Gastroesophageal sphincter (tissue), 4 donors: ENCODE measurements at places on chromosomes 5 and 9. TPM values are rescaled to one million over a fixed set of nuclear protein-coding genes. Genes with fewer than 3 reads are reported as not detected.

- no peak for ATAC-seq
Observed at GRCh38 chr5:59767681-59768151, 125.8 kb downstream of the PDE4D start.

GRCh38 chr5:67255881-67256280 lies 59.3 kb upstream of the CD180 start:
- peak; percentile 16 for ATAC-seq

DNA sequence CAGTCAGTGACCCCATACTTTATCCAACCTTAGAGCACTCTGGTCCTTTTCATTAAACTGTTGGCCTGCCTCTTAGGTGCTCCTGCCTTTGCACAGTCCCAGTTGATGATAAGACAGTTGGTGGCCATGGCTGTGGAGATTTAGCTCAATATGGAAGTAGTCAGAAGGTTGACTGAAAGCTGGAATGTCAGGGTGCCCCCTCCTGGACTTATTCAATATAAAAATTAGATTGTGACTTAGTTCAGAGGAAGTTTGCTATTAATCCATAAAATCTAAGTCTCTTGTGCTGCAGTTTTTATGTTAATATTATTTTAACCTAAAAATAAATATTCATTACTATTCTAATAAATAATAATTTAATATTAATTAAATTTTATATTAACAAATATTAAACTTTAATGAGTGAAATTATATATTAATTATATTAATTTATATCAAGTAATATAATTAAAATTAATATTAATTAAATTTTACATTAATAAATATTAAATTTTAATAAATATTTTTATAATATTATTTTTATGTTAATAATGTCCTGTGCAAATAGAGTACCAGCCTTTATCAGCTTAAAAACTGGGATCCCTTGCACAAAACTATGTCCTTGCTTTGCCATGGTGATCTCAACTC lies 77.7 kb upstream of the ADAMTSL1 start:
- no peak for ATAC-seq

Gene LRRTM2
- total RNA-seq = 0.87 TPM

Gene CAMK4
- total RNA-seq = 5.0 TPM

Gene UNC13B
- 29.6 TPM for total RNA-seq

DNA sequence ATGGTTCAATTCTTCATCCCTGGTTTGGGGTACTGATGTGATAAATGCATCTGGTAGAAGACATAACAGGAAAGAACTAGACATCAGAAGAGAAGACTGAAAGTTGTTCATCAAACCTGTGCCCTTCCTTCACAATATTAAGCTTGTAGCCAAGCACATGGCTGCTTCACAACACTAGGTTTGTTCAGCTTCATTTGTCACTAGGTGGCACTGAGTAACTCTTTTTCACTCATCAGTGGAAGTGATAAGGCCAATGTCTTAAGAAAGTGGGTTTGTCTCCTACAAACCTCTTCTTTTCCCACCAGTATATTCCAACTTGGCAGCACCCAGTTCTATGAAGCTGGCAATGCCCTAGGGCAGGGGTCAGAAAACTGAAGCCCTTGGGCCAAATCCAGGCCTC lies 26.9 kb downstream of the ZNF484 start:
- no peak for ATAC-seq

DNA sequence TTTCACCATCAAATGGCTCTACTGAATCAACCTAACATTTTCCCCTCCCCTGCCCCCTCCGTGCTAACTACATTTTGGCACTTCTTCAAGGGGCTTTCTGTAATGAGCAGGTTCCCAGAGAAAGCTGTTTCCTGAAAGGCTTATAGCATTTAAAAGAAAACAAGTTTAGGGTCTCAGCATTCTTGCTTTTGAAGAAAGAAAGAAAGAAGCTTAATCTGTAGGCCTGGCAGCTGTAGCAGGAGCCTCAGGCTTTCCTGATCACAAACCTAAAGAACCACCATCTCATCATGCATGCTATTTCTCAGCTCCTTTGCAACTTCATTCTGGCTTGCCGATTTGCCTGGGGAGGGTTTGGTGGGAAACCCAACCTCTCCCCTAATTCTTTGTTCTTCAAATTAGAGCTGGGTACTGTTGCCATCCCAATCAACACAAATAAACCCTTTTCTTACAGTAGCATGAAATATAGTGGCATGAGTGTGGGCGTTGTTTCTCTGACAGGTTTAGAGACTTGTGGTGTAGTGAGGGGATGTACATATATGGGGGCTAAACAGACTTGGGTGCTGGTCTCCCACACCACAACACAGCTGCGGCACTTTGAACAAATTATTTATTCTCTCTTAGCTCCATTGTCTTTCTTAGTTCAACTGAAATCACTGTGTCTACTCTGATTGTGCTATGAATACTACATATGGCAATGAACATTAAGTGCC lies 160.5 kb upstream of the TNC start:
- no peak for ATAC-seq

Gene SLCO6A1
- total RNA-seq = not detected

GRCh38 chr5:10949856-10950630 lies 189.0 kb upstream of the DAP start:
- ATAC-seq = no peak

- ATAC-seq = no peak
Observed at GRCh38 chr5:107485184-107485583, 185.6 kb downstream of the EFNA5 start.

Gene SLC6A19
- not detected for total RNA-seq

Gene PTPN3
- 1.2 TPM for total RNA-seq

DNA sequence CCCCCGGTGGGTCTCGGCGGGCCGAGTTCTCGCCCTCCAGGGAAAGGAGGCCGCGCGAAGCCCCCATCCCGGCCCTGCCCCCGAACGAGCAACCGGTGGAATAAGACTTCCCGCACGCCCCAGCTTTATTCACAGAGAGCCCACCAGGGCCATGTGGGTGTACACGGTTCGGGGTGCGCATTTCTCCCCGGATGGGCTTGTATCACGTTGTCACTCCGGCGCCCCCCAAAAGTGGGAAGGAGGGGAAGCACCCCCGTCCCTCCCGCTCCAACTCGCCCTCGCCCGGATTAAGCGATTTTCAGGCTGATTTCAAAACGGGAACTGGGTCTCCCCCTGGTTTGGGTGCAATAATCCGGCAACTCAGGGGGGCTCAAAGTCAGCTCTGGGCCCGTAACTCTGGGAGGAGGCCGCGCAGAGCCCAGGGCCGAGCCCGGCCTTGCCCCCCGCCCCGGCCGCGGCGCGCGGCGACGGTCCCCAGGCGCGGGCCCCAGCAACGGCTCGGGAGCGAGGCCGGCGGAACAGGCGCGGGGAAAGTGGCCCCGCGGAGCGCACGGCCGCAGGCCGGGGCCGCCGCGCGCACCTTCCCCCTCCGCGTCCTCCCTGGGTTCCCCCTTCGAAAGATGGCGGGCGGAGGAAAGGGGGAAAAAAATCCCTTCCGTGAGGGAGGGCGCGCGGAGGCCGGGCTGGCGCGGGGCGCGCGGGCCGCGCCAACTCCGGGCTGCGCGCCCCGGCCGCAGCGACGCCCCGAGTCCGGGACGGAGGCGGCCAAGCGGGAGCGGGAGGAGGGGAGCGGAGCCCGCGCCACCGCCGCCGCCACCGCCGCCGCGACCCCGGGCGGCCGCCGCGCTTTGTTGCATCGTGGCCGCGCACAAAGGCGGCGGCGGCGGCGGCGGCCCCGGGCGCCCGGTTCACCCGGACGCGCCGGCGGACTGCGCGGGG lies 644 bp downstream of the BRD3 start:
- ATAC-seq = peak; percentile 26

GRCh38 chr5:38576442-38576841 lies 20.0 kb upstream of the LIFR start:
- ATAC-seq = no peak

Gene ARL14EPL
- total RNA-seq = not detected

GRCh38 chr5:16025681-16026080 lies 153.9 kb downstream of the MARCHF11 start:
- ATAC-seq = no peak

DNA sequence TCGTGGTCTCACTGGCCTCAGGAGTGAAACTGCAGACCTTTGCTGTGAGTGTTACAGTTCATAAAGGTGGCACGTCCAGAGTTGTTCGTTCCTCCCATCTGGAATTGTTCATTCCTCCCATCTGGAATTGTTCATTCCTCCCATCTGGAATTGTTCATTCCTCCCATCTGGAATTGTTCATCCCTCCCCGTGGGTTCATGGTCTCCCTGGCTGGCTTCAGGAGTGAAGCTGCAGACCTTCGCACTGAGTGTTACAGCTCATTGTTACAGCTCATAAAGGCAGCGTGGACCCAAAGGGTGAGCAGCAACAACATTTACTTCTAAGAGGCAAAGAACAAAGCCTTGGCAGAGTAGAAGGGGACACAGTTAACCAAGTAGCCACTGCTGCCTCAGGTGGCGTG lies 69.1 kb downstream of the GCNT1 start:
- no peak for ATAC-seq

Gene SLC6A3
- not detected for total RNA-seq

DNA sequence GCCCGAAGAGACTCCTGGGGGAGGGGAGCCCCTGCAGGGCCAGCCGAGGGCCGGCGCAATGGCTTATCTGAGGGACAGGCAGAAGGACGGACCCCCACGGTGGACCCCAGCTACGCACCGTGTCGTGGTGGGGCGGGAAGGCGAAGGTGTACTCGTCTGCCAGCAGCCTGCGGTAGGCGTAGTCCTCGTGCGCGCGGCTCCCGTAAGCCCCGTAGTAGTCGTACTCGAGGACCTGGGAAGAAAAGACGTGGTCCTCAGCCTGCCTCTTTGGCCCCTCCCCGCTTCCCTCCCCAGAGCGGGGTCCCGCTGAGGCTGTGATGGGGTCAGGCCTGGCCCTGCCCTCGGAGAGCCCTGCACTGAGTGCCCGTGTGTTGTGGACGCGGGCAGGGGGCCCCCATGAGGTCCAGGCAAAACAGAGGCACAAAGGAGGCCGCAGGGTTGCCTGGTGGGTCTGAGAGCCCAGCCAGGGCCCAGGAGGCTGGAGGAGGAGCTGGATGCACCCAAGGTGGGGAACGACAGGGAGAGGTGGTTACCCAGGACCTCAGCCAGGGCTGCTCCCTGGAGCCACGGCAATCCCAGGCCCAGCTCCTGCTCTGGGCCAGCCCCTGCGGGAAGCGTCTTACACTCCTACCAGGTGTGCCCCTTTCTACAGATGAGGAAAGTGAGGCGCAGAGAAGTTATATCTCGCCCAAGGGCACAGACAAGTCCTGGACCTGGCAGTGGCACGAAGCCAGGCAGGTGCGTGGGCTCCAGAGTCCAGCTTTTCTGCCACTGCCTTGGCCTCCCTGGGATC lies 35.2 kb downstream of the SARDH start:
- ATAC-seq = peak; percentile 29

GRCh38 chr5:125346316-125346715 lies 599.9 kb upstream of the ZNF608 start:
- ATAC-seq = no peak

DNA sequence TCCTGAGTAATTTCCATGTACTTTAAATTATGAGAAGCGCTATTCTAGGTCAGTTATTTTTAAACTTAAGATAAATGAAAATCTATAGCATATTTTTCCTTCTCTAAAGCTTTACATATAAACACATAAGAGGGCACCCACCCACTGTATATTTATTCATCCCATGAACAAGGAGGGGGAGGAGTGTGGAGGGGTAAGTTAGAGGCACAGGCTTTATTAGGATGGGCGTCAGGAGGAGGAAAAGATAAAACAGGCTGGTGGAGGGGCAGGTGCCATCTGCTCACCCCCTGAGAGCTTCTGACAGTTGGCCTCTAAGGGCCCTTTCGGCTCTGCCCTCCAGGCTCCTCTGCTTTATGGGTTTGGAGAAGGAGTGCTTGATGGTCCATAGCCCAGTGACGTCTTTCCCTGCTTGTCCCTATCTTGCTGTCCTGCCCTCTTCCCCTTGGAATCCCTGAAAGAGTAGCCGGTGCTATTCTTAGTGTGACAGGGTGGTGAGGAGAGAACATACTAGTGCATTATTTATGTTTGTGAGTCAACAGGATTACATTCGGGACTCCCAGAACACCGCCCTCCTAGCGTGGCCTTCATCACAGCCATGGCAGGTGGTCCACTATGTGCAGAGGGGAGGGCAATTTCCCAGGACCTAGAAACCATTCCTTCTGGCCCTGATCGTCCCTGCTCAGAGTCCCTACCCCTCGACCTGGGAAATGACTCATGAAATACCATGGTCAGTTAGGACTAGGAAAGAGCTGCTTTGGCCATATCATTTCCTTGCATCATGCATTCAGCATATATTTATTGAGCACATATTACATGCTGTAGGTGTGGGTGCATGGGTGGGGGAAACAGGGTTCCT lies 7.9 kb upstream of the SYNPO start:
- ATAC-seq = no peak

DNA sequence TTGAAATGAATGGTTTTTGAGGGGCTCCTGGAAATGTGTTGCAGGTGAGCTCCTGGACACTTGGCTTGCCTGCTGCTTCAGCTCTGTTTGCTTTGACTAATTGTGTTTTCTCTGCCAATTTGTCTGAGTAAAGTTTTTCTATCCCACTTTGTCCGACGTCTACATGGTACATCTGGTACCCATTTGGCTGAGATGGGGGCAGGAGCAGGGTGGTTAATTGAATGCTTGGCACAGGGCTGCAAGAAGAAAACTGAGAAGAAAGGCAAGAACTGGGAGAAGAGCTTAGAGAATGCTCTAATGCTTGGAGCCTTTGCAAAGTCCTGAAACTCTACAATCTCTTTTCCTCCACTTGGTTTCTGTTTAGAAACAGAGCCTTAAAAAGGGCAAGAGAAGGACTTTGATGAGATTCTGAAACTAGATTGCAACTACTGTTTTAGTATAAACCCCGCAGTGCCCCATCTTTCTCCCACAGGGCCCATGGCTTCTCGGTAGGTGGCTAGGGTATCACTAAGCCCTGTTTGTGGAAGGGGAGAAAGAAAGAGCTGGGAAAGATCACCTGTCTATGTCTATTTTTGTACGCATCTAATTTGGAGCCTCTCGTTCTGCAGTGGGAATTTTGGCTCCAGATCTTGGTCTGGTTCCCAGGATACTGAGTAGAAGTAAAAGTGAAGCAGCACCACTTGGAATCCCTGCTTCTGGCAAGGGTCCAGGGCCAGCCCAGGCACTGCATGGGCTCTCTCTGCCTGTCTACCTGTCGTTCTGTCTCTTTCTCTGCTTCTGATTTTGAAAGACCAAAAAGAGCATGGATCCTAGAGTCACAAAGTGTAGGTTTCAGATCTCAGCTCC lies 214.4 kb downstream of the SEMA6A start:
- ATAC-seq = peak; percentile 55

Gene NACC2
- total RNA-seq = 209 TPM

Gene MELK
- total RNA-seq = 0.13 TPM

Gene SMIM32
- total RNA-seq = not detected

- no peak for ATAC-seq
Observed at GRCh38 chr5:176418251-176418650, 1.9 kb upstream of the CLTB start.

GRCh38 chr5:61620699-61621182 lies 288.7 kb downstream of the ZSWIM6 start:
- peak; percentile 62 for ATAC-seq

Gene REEP5
- 69.7 TPM for total RNA-seq

GRCh38 chr9:98660541-98660940 lies 48.2 kb downstream of the GABBR2 start:
- ATAC-seq = no peak

DNA sequence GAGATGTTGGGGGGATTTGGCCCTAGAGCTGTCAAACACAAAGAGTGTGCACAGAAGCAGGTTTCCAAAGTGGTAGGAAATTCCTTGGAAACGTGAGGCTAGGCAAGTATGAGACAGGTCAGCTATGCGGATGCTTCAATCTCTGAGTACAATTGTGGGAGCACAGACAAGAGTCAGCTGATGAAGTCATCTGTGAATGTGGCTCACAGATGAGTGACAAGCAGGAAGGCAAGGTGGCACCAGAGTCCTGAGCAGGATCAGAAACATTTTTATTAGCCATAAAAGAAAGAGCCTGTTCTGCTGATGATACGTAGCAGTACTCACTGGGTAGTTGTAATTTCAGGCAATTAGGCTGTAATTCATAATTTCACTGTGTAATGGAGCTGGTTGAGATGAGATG lies 117.0 kb downstream of the DCP2 start:
- no peak for ATAC-seq
